ENCODE measurements at places on chromosomes 5 and 9.

GRCh38 chr5:139438707-139439012, 665 bp downstream of the DNAJC18 start:
- no peak for DNase-seq

DNA sequence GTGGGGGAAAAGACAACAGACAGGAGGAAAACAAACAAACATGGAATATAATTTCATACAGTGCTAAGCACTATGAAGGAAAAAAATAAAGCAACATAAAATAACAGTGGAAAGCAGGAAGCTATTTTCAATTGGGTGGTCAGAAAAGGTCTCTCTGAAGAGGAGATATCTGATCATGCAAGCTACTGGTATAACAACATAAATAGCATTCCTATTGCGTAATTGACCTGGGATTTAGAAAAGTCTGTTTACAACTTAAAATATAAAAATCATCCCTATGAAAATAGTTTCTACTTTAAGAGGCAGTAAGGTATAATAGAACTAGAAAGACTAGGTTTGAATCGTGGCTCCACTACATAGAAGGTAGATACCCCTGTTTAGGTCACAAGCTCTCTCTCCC, 61.4 kb downstream of the FBXW11 start:
- no peak for DNase-seq

DNA sequence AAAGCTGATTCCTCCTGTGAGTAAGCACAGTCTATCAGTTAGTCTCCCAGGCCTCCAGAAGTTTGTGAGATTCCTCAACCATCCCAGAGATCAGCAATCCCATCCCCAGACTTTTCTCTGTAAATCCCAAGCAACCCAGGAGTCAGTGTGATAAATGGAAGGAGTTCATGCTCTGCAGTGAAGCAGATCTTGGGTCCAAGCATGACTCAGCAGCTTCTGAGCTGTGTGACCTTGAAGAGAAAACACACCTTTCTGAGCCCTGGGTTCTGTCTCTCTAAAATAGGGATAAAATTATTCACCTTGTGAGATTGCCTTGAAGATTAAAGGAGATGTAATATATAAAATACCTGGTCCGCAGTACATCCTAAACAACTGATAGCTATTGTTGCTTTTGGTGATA, 318.7 kb downstream of the ASTN2 start:
- DNase-seq, result no peak

GRCh38 chr5:53991942-53992341, 318.4 kb downstream of the ARL15 start:
- no peak for DNase-seq

DNA sequence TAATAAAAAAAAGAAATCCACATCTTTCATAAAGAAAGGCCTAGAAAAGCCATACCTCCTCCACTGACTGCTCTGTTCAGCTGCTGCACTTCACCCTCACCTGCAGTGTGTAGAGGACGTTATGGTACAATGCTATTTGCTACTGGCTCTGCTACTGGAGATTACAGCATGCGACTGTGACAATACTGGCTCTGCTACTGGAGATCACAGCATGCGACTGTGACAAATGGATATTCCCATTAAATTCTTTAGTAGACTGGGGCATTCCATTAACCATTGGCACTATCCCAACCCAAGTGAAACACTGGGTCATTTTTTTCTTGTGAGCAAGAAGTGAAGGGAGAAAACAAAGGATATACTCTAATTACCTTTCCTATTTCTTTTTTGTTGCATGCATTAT, 1063.5 kb upstream of the DMAC1 start:
- no peak for DNase-seq

DNA sequence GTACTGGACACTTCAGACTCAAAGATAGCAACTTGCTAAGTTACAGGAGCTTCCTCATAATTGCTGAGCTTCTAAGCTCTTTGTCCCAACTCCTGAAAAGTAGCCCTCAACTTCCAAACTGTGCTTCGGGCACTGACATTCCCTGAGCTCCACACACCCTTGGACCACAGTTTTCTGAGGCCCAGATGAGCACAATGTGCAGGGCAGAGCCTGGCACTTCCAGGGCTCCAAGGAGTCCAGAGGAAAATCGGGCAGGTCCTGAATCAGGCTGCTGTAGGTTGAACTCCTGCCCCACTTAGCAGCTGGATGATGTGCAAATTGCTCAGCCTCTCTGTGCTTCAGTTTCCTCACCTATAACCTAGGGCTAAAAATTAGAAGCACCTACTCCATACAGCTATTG, 54.6 kb upstream of the KCNIP1 start:
- DNase-seq, result no peak

DNA sequence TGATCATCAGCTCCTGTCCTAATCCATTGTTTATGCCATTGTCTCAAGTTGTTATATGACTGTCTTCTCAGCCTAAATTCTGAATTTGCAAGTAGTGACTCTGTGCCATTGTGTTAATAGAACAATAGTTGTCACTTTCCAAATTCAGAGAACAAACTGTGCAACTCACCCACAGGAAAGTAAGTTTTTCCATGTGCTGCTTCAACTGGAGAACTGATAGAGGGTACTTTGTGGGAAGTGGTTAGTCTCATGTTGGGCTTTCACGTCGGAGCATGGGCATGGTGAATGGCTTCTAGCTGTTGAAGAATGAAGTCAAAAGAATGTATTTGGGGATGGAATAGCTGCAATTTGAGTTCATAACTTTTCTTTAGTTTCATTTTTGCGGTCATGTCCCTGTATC, 146.0 kb downstream of the CD180 start:
- DNase-seq, result no peak

GRCh38 chr9:132366481-132366880, 11.7 kb upstream of the SETX start:
- no peak for DNase-seq

- DNase-seq, result no peak
These were observed 2.0 kb upstream of the MPDZ start for GRCh38 chr9:13281356-13282016.

GRCh38 chr9:123238365-123238764, 30.0 kb downstream of the STRBP start:
- no peak for DNase-seq

- no peak for DNase-seq
These were observed 34.4 kb downstream of the APBA1 start for GRCh38 chr9:69637817-69638200.

DNA sequence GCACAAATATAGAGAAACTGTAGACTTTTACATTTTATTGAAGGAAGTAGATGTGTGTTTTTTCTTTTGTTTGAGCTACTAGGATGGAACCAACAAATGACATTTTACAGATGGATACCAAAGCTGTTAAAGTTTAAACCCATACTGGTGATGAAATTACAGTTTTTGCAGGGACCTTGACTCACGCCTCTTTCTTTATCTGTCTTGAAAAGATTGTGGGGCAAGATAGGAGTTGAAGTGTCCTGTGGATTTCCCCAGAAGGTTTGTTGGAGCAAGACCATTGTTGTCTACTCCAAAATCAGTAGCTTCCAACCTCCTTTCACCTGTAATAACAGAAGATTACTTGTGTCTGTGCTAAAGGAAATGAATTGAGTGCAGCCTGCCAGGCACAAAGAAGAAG, 4.1 kb upstream of the C5orf63 start:
- DNase-seq, result no peak

- DNase-seq, result no peak
These were observed 131.0 kb upstream of the VCAN start for GRCh38 chr5:83340511-83340918.

GRCh38 chr5:2387634-2388325, 363.7 kb downstream of the IRX2 start:
- no peak for DNase-seq

GRCh38 chr5:119743927-119744326, 114.6 kb downstream of the FAM170A start:
- DNase-seq, result peak; percentile 59

DNA sequence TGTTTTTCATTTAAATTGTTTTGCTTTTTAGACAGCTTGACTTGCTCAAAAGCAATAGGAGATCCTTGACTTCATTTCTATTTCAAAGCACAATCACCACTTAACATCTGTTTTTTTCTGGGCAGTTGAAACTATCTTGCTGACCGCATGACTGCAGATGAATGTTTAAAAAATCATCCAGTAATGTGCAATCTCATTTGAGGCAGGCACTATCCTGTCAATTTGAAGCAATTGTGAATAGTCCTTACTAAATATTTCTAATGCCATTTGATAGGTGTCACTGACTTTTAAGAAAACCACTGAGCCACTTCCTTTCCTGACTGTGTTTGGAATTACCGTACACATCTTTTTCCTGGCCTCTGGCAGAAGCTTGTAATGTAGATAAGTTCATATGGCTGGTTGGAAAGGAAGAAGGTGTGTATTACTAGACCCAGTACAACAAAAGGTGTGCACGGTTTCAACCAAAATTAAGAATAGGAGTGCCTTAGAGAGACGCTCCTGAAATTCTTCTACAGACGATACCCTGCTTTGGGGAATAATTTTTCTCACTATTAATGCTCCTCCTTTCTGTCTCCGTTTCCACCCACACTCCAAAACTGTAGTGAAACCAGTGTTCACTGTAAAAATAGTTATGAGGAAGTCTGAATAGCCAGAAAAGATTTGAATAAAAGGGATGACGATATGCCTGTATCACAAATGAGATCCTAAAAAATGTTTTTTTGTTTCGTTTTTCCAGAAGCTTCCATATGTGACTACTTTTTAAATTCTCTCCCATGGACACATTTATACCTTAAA, 136.7 kb upstream of the MOCS2 start:
- no peak for DNase-seq

DNA sequence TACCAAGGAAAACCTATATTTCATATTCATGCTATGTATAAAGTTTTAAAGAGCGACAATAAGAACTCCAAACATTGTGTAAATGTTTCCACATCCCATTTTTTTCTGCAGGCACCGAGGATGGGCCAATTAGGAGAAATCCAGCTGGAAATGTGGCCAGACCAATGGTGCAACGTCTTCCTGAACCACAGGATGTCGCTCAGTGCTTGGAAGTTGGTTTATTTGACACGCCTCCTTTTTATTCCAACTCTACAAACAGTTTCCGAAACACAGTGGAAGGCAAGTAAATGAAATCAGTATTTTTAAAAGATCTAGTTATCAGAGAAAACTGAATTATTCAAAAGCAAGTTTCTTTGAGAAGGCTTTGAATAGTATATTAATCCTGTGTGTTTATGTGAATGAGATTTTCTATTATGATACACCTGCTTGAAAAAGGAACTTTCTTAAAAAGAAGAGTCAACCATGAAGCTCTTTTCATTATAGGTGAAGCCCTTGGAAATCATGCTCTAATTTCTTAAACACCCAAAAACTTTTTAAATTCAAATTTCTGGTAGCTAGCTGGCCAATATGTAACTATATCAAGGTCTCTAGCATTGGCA, 9.1 kb downstream of the TYRP1 start:
- DNase-seq, result peak; percentile 56

- no peak for DNase-seq
These were observed 31.5 kb downstream of the RAPGEF1 start for GRCh38 chr9:131708226-131709002.

GRCh38 chr5:154697371-154697770, 57.8 kb upstream of the LARP1 start:
- DNase-seq, result no peak

GRCh38 chr9:87479801-87480201, 17.9 kb upstream of the DAPK1 start:
- DNase-seq, result no peak

DNA sequence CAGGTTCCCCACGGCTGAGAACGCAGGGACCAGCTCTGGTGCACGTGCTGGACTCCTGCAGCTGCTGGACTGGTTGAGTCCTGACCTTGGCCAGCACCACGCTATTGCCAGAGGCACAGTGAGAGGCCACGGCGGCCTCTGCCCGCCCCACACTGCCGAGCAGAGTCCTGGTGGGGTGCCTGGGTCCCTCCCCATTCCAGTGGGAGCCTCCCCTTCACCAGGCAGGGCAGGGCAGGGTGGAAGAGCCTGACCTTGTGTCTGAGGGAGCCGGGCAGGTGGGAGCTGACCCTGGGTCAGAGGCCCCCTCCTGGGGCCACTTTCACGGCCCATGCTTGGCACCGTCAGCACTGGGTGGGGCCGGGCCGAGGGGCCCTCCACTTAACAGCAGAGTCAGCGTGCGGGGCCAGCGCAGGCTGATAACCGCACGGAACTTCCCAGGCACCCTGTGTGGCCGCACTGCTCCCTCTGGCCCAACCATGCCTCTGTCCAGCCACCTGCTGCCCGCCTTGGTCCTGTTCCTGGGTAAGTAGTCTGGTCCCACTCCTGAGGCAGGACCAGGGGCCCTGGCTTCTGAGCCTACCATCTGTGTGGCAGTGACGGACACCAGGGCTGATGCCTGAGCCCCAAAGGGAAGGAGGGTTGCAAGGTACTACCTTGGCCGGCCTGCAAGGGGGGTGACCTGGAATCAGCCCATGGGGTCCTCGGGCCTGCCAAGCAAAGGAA, at the start of gene MAMDC4:
Gene MAMDC4, plus strand, starts transcription at position 406 of the 723 bp plus-strand sequence. Its CDS starts 71 bp downstream, at position 477.
- DNase-seq, result no peak

DNA sequence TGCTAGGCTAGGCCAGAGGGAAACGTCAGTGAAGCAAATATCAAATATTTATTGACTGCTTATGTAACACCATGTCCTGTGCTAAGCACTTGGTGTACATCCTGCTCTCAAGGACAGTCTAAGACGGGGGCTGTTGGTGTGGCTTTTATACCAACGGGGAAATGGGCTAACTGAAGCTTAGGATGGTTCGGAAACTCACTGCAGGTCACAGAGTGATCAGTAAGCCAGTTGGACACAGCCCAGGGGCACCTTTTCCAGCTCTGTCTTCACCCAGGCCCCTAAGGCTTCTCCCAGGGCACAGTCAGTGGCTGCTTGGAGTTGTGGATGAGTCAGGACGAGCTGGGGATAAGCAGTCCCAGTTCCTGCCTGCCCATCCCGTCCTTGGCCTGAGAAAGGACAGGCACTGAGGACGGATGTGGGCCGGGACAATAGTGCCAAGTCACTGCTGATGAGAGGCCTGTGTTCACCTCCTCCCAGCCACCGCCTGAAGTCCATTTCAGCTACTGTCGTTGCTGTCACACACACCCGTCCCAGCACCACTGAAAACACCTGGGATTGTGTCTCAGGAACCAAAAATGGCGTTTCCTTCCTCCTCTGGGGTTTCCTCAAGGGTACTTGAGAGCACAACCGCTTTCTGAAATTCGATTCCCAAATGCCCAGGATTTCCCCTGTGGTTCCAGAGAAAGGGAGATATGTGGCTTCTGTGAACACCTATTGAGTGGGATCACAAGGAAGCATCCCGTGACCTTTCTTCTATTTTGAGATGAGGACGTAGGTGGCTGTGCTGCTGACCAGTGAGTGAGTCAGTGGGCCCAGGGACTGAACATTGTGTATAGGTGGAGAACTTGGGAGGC, 17.5 kb upstream of the SPRY4 start:
- no peak for DNase-seq

DNA sequence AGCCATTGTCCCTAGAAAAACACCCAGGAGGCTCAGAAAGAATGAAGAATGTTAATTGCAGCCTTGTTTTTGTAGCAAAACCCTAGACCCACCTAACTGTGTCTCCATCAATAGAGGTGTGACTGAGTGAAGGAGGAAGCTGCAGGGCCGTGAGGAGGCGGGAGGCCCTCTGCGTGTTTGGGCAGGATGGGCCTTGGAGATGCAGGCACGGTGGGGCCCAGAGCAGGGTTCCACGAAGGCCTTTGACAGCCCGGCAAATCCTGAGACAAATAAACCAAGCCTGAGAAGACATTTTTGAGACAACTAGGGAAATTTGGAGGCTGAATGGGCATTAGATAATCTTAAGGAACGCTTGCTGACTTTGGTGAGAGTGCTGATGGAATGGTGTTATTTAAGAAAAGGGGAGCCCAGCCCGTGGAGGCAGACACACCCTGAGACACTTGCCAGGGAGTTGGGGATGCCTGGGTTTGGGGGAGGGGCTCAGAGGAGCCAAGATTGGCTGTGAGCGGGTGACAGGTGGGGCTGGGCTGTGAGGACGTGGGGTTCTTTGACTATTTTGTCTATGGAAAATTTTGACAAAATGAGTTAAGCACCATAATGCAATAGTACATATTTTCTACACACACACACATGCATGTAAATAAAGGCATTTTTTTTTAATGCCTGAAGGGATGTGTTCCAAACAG, 48.8 kb downstream of the BARX1 start:
- no peak for DNase-seq
